ENCODE measurements at places on chromosomes 4 and X. TPM values are rescaled to one million over a fixed set of nuclear protein-coding genes. Genes with fewer than 3 reads are reported as not detected.

TREX2 gene
- total RNA-seq, result 9.6 TPM

RHOXF1 gene
- not detected for total RNA-seq

ZDHHC15 gene
- 3.4 TPM for total RNA-seq

GRCh38 chr4:18445110-18445509 lies 423.6 kb upstream of the LCORL start:
- no peak for DNase-seq

- no peak for DNase-seq
These were observed 530.4 kb upstream of the IGFBP7 start for GRCh38 chr4:57640391-57641100.

Measured in vagina (tissue), 2 donors.